HEK293T (cell line): ENCODE measurements at places on chromosomes 16 and 17.

GRCh38 chr17:57823469-57824401, 26.1 kb downstream of the MRPS23 start:
- peak; percentile 59 for DNase-seq

DNA sequence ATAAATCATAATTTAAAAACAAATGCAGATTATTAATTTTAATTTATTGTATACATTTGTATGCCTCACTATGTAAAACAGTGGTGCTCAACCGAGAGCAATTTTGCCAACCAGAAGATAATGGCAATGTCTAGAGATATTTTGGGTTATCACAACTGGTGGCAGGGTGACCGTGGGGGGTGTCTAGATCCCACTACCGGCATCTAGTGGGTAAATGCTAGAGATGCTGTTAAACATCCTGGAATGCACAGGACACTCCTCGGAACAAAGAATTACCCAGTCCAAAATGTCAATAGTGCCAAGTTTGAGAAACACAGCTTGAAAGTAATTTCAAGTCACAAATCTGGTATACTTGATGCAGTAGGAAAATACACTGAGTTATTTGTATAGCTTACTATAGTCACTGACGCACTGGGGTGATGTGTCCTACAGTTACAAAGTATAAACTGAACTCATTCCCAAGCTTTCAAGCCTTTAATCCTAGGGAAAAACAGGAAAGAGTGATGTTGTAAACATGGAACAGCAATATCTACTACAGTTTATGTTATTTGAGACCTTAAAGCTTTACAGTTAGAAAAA, 133.5 kb downstream of the BRIP1 start:
- DNase-seq, result no peak

GRCh38 chr17:34301986-34302385, 16.4 kb downstream of the CCL11 start:
- DNase-seq, result no peak

DNA sequence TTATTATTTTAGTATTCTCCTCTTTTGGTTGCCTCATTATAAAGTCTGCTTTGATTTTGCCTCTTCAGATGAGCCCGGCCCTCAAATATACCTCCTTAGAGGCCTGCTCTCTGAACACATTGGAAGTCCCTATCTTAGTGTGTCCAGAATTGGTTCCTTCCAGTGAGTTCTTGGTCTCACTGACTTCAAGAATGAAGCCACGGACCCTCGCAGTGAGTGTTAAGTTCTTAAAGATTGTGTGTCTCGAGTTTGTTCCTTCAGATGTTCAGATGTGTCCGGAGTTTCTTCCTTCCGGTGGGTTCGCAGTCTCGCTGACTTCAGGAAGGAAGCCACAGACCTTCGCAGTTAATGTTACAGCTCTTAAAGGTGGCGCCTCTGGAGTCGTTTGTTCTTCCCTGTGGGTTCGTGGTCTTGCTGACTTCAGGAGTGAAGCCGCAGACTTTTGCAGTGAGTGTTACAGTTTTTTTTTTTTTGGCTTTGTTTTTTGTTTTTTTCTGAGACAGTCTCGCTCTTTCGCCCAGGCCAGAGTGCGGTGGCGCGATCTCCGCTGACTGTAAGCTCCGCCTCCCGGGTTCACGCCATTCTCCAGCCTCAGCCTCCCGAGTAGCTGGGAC, 45.8 kb upstream of the NOS2 start:
- DNase-seq, result no peak

GRCh38 chr17:77697480-77698400, 260.8 kb upstream of the TNRC6C start:
- DNase-seq, result no peak

GRCh38 chr17:50887705-50888245, 21.6 kb upstream of the TOB1 start:
- DNase-seq, result no peak

DNA sequence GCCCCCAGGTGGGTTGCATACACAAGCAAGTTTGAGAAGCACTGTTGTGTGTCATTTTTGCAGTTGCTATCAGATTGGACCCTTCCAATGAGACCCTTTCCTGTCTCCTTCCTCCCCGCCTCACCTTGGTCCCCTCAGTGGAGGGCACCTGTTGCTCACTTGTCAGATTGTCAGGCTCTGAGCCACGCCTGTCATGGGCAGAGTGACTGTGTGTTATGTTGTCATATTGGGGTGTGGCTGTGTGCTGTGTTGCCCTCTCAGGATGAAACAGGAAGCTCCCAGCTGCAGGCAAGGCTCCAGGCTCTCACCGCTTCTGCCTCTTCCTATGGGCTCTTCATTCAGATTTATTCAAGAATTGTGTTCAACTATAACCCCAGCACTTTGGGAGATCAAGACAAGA, 302.9 kb downstream of the CPPED1 start:
- DNase-seq, result no peak

DNA sequence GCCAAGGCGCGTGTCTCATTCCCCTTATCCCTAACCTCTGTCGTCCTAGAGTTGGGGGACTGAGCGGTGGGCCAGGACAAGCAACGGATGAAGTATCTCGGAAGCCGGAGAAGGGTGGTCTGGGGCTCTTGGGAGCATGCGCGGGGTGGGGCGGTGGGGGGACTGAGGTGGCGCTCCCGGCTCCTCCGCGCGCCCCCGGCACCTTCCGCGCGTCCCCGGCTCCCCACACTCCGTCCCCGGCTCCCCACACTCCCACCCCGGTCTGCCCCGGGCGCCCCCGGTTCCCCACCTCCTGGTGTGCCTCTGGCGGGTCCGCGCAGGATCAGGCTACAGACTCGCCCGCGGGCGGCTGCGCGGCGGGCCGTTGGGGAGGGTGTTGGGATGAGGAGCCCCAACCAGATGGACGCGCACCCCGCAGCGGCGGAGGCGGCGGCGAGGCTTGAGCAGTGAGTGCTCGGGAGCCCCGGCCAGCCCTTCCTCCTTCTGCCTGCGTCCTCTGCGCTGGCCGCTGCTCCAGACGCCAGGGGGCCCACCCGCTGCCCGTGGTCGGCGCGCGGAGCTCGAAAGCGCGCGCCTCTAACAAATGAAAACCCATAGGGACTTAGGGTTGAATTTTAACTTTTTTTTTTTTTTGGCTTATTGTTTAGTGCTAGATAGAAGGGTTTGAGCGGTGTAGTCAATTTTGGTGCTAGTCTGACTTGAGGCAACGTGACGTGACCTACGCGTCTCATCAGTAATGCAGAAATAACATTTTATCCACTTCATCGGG, 5.6 kb upstream of the CRYM start:
- DNase-seq, result peak; percentile 65

GRCh38 chr17:82775001-82775823, 23.3 kb downstream of the TBCD start:
- peak; percentile 87 for DNase-seq

DNA sequence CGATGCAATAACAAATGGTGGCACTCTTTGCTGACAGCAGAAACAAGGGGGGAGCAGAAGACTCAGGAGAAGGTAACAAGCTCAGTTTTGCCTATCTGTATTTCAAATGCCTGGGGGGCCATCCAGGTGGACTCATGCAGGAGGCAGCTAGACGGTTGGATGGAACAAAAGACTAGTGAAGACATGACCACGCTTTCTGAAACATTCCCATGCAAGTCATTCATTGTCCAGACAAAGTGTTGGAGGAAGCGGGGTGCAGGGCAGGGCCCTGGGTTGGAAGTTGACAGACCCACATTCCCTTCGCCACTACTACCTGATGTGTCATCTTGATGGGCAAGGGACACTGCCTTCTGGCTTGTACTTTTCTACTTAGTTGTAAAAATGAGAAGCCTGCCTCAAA, 29.8 kb upstream of the CRYBA1 start:
- DNase-seq, result no peak

GRCh38 chr16:8955828-8956227, 7.9 kb downstream of the USP7 start:
- no peak for DNase-seq

- no peak for DNase-seq
Measured at GRCh38 chr17:13885550-13885949, 183.8 kb upstream of the COX10 start.

DNA sequence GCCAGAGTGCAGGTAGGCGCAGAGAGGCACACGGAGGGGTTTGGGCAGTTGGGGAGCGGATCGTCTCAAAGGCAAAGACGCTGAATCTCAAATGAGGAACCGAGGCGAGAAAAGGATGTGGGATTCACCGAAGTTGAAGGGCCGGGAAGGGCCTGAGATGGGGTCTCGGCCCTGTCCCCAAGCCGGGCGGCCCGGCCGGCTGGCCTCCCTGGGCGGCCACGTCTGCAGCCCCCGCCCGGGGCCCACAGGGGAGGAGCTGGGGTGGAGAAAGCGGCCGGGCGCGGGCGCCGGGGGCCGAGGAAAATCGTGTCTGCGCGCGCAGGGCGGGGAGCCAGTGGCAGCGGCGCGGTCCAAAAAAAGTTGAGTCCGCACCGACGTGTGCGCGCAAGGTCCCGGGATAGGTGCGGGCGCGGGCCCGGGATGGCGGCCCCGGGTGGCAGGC, 458 bp downstream of the SLC12A4 start:
- peak; percentile 49 for DNase-seq

DNA sequence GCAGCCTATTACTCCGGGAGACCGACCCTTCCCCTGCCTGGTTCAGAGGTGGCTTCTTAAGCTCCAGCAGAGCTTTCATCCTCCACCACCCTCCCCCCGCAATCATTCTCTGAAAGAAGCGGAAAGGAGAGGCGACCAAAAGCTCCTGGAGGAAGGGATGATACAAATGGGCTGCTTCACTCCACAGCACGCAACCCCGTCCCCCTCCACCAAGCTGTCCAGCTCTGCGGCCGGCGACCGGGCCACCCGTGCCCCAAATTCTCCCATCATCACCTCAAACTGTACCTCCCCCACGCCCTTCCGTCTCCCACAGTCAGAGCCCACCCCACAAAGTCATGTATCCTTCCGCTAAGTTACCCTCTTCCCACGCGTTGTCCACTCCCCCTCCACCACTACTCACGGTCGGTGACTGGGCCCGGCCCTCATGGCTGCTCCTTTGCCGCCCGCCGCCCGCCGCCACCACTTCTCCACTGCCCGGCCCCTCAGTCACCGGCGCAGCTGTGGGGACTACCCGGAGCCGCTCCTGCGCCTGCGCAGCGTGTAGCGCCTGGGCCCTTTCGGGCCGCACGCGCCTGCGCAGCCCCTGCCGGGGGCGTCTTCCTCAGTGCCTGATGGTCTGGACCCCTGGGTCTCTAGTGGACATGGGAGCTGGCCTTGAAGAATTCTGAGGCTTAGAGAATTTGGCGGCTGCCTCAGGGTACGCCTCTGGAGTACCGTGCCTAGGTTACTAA, at the start of gene FAM222B:
Gene FAM222B, minus strand, starts transcription at position 509 of the 731 bp plus-strand sequence. CDS start 76,123 bp downstream, outside the sequence.
- peak; percentile 95 for DNase-seq

GRCh38 chr16:8963821-8964441, at the start of gene USP7:
USP7 (minus strand) TSS chr16:8963906; CDS start chr16:8963285, 621 bp downstream.
- peak; percentile 91 for DNase-seq

- DNase-seq, result no peak
Measured at GRCh38 chr16:63876103-63876502, 1245.8 kb downstream of the CDH11 start.

- DNase-seq, result no peak
Measured at GRCh38 chr16:89974870-89975269, 26.3 kb downstream of the DEF8 start.

DNA sequence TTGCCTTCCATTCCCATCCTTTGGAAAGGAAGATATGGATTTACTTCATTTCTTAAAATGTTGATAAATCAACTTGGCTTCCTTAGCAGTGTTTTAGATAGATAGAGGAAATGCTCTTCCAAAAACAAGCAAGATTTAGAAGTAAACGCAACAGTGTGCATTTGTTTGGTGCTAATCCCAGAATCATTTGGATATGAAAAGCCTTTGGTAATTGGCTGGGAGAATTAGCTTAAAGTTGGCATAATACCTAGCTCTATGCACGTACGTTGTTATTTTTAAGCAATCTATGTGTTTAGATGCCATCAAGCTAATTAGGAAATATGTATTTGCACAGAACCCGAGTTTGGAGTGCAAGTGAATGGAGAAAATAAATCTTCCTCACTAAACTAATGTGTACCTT, 415.3 kb downstream of the GRIN2A start:
- no peak for DNase-seq

GRCh38 chr16:59355704-59356103, 621.6 kb upstream of the GOT2 start:
- no peak for DNase-seq

DNA sequence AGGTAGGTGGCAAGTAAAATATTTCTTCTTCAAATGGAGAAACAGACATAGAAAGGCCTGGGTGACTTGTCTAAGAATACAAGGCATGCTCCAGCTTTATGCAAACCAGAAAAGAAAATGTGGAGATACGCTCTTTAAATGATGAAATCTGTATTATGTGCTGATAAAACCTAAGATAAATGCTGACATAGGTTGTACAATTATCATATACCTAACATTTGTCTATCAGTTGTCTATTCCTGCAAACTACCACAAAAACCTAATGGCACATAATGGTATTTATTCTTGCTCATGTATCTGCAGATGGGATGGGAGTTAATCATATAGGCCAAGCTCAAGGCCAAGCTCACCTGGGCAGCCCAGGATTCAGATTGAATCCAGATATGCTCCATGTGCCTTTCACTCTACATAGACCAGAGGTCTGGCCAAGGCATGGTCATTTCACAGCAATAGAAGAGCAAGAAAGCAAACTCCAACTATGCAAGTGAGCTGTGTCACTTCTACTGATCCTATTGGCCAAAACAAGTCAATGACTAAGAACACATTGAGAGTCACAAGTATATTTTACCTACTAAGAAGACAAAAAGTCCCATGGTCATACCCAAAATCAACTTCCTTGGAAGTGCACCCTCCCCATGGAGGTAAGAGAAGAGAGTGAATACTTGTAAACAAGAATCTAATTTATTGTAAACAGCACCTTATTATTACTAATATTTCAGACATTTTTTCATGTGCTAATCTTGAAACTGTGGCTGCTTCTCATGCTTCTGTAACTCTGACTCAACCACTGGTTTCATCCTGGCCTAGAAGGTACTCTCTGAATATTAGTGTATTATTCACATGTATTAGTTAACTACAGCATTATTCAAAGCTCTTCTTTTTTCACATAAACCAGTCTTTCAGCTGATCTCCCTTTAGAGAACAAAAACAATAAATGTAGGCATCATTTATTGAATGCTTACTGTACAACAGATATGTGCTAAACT, 270.7 kb upstream of the SOX9 start:
- DNase-seq, result no peak

GRCh38 chr17:29793501-29793900, 136.5 kb downstream of the SSH2 start:
- no peak for DNase-seq
